Nucleus accumbens (tissue), 56 donors: ENCODE measurements at places on chromosomes 1 and 21.

GRCh38 chr1:50968158-50968820 is 1.8 kb upstream of the CDKN2C start:
- peak; percentile 85 for DNase-seq

DNA sequence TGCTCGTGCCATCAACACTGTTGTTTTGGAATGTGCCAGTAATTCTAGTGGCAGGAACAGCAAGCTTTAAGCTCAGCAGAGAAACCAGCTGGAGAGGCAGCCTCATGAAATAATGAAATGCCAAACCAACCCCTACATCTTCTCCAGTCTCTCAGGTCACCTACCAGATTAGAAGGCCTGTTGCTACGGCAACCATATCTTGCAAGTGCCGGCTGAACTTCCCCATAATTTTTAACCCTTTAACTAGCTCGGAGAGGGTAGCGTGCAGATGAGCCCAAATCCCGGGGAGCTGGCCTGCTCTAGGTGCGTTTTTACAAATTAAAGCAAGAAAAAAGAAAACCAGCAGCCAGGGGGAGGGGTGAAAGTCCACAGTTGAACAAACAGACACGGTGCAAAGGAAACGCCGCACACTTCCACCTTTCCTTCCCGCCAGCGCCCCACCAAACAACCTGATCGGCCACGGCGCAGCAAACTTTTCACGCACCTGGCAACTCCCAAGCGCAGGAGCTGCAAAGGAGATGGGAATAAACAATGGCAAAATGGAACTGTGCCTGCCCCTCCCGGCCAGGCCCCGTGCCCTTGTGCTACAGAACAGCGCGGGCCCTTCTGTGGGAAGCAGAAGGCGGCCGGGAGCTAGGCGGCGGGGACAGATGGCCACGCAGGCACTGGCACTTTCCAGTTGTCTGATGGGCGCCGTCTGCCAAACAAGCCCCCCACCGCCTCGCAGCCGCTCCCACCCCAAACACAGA is 50.1 kb downstream of the SSBP3 start:
- no peak for DNase-seq

- no peak for DNase-seq
Measured at GRCh38 chr1:150613061-150613920, 16.1 kb downstream of the ENSA start.

- no peak for DNase-seq
Measured at GRCh38 chr1:62398377-62398776, 38.5 kb upstream of the USP1 start.

DNA sequence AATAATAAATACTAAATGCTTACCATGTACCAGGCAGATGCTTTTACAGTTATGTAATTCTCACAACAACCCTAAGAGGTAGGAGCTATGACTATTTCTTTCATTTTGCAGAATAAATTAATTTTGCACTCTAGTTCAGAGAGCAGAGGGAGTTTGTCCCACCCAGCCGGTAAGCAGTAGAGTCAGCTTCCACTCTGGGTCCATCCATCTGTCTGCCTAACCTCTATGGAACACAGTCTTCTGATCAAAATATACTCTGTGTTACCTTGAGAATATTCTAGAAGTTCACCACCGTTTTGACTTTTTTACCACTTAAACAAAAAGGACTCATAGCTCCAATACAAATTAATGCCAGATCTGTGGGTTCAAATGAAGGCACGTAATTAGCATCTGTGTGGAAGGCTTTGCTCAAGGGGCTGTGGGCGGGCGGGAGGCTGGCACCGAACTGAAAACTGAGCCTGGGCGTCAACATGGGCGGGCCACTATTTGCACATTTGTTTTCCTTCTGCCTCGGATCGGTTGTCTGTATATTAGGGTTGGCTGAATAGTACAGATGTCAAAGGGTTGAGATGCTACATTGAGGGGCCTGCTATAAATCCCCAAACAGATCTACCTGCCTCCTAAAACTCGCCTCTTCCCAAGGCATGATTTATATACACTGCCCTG is 33.1 kb upstream of the LMO4 start:
- DNase-seq: no peak

- no peak for DNase-seq
Measured at GRCh38 chr1:53722025-53722424, 16.9 kb downstream of the GLIS1 start.

GRCh38 chr1:177772386-177772960 is 197.4 kb downstream of the SEC16B start:
- no peak for DNase-seq

DNA sequence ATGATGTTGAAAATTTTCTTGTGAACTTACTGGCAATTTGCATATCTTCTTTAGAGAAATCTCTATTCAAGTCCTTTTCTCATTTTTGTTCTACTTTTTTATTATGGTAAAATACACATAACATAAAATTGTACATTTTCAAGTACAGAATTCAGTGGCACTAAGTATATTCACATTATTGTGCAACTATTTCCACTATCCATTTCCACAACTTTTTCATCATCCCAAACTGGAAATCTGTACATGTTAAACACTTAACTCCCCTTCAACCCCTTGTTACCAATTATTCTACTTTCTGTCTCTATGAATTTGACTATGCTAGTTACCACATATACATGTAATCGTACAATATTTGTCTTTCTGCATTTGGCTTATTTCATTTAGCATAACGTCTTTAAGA is 19.4 kb downstream of the EPS15 start:
- no peak for DNase-seq
